ENCODE measurements at places on chromosomes 6 and 20.

DNA sequence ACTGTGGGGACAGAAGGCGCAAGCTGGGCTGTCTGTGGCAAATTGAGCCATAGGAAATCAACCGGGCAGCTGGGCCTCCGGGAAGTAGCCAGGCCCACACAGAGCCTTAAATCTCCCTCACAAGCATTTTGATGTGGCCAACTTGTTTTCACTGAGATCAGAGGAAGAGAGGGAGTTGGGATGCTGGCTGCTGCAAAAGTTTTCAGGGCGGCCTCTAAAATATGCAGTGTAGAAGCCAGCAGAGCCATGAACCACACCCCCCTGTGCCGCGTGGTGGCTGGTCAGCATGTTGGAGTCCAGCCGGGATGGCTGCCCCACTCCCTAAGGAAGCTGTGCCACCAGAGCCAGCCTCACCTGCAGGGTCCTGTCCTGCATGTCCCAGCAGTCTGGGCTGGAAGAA is 167.4 kb downstream of the CDC5L start:
- DNase-seq: no peak

DNA sequence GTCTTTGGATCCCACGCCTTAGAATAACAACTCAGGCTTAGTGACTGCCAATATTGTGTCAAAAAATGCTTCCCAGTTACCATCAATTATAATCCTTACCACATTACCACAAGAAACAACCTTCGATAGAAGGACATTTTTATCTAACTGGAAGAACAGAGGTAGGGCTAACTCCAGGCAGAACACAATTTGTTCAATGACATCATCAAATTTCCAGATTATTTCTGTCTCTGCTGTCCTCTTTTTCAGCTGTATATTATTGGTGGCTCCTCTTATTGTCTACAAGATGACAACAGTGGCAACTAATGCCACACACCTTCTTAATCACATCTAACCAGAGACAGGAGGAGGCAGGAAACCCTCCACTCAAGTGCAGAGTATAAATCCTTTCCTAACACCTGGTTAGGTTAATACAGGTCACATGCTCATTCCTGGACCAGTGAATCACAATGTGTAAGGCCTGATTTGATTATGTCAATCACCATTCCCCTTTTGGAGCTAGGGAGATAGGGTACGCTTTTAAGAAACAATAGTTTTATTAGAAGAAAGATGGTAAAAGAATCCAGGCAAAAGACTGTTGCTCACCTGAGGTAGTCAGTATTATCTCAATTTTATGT is 18.0 kb downstream of the KHDC1L start:
- DNase-seq: no peak

- no peak for DNase-seq
Observed at GRCh38 chr6:79212859-79213258, 21.6 kb downstream of the HMGN3 start.

GRCh38 chr6:169990095-169991030 is 238.9 kb downstream of the ERMARD start:
- no peak for DNase-seq

DNA sequence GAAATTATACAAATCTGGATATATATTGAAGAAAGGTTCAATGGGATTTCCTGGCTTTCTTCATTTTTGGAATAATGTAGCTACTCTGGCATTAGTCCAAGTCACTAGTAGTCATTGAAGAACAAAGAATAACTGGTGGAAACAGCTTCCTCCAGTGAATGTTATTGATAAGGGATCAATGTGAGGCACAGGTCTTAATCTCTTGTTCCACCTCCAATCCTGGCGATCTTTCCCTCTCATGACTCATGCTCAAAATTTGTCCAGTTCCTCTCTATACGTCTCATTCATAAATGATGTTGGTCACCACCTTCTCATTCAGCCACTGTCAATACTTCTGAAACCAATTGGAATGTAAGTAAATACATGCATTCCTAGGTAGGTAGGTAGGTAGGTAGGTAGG is 185.0 kb upstream of the BMP2 start:
- DNase-seq: no peak

GRCh38 chr6:96844530-96844929 is 7.3 kb upstream of the GPR63 start:
- no peak for DNase-seq
